ENCODE measurements at places on chromosomes 7 and 10.
A peak's percentile ranks its signal among the peaks of the same experiment; 100 is the strongest.

GRCh38 chr10:124146483-124146882 lies 53.1 kb upstream of the CHST15 start:
- DNase-seq: no peak

- DNase-seq: no peak
These were observed 251.0 kb downstream of the PCDH15 start for GRCh38 chr10:54550016-54550415.

- no peak for DNase-seq
These were observed 19.2 kb downstream of the LCOR start for GRCh38 chr10:96851281-96851680.

DNA sequence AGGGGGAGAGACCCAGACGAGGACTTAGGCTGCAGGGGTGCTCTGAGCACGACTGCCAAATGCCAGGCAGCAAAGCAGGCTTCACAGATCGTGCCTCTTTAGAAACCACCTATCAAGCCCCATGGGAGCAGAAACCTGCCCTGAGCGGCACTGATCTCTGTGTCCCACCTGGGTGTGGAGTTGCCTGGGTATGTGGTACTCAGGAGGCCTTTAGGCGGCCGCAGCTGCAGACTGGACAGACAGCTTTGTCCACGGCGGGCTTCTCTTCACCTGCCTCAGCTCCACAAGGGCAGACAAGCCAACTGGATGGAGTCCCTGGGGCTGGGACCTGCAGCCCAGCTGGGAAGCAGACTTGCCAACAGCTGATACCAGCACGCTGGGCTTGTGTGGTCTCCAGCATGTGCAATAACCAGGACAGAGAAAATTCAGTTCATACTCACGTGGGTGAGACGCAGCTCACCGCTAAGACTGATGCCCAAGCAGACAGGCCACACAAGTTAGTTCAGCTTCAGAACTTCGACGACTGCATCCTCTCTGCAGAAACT lies 163.2 kb downstream of the EBF3 start:
- DNase-seq: no peak

GRCh38 chr10:16909961-16910792 lies 93.0 kb upstream of the RSU1 start:
- peak; percentile 36 for DNase-seq

GRCh38 chr7:132407764-132408163 lies 168.5 kb downstream of the PLXNA4 start:
- DNase-seq: peak; percentile 59

DNA sequence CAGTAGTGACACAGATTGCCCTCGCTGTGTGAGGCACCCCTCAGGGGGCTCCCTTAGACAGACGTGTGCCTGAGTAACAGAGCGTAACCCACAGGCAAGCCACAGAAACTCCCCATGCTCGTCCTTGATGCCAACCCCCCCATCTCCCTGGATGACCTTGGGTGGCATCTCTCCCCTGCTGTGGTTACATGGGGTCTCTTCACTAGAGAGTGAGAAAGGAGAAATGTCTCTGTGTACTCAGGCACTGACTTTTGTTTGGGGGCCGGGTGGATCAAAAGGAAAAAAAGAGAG lies 1.1 kb upstream of the ASB10 start:
- no peak for DNase-seq

- DNase-seq: no peak
These were observed 1027.7 kb downstream of the LRMDA start for GRCh38 chr10:76459016-76459730.

- peak; percentile 15 for DNase-seq
These were observed 202.2 kb upstream of the ETV1 start for GRCh38 chr7:14191686-14192098.

DNA sequence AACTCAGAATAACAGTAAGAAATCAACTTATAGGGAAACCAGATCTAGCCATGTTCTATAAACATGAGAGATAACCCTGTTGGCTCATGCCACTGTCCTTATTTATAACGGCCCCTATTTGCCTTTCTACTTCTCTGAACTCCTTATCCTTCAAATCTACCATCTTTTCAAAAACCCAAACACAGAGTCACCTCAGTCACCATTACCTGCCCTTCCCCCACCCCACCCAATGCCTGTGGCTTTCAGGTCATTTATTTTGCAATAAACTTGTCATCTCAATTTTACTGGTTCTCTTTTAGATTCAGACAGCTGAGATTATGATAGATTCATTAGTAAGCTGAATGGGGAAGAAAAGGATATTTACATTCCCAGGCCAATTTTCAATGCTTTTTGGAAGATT lies 53.6 kb downstream of the KMT2C start:
- no peak for DNase-seq

GRCh38 chr10:93462881-93463280 lies 19.3 kb downstream of the MYOF start:
- peak; percentile 79 for DNase-seq

All from fibroblast of pulmonary artery (primary cell).